ENCODE measurements at places on chromosomes 4 and X.

DNA sequence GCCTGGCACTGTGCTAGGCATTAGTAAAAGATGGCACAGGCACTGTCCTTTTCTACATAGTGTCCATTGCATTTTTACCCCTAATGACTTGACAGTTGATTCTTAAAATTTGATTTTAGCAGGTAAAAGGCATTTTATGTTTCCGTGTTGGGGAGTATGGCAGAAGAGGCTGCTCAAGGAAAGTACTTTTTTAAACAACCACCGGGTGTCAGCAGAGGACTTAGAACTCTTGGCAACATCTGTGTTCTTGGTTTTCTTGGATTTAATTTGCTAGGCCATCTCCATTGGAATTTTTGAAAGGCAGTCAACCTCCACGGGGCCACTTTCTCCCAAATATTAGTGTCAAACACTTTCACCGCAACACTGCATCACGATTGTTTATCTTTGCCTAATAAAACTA is 102.9 kb downstream of the TSPAN7 start:
- no peaks in the 10 kb centered on the region for H3K36me3 ChIP-seq
- H3K27me3 ChIP-seq, result peaks cover 10% of the 10 kb centered on the region
- H3K27ac ChIP-seq, result no peak overlapping the region
- H3K4me1 ChIP-seq, result no peaks in the 10 kb centered on the region
- H3K4me3 ChIP-seq, result no peak overlapping the region

- H3K27me3 ChIP-seq, result no peaks in the 10 kb centered on the region
- no peaks in the 10 kb centered on the region for H3K36me3 ChIP-seq
- H3K27ac ChIP-seq, result no peak overlapping the region
- no peak overlapping the region for H3K4me3 ChIP-seq
These were observed 27.2 kb upstream of the IGSF1 start for GRCh38 chrX:131316260-131316659.

GRCh38 chr4:4328840-4329239 is 38.8 kb downstream of the ZBTB49 start:
- H3K4me3 ChIP-seq, result no peak overlapping the region
- no peak for DNase-seq
- H3K36me3 ChIP-seq, result no peaks in the 10 kb centered on the region
- H3K27me3 ChIP-seq, result peaks cover 28% of the 10 kb centered on the region

GRCh38 chrX:119682019-119682989 is 10.7 kb downstream of the SEPTIN6 start:
- peaks cover 15% of the 10 kb centered on the region for H3K36me3 ChIP-seq
- H3K4me1 ChIP-seq, result peaks cover 76% of the 10 kb centered on the region
- no peaks in the 10 kb centered on the region for H3K27me3 ChIP-seq
- H3K27ac ChIP-seq, result peak overlapping the region; percentile 75
- no peak for DNase-seq

DNA sequence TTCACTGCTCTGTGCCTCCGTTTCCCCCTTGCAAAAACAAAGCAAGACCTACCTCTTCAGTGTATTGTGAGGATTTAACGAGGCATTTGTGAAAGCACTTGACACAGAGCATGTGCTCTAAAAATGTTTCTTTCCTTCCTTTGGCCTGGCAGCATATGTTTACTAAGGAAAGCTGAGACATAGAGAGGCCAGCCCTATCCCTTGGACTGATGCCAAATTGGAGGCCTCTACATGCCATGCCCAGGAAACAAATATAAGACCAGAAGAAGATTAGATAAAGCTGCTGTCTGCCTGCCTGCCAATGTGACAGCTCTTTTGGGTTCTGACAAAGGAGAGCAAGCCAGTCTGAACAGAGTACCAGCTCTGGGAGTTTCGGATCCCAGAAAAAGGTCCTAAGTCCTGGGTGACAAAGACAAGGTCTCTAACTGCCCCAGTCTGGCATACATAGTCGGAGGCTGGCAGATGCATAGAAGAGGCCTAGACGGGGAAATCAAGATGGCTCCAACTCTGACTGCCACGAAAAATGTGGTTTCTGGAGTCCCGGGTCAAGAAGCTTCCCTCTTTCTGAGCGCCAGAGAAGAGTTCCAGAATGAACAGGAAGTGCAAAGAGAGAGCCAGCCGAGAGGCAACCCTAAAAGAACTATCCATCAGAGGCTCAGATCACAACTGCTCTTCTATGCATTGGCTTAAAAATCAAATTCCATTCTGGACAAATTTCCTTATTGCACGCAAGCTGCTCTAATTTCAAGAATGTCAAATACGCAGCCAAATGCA is 25.8 kb downstream of the OTUD6A start:
- H3K36me3 ChIP-seq, result no peaks in the 10 kb centered on the region
- H3K4me3 ChIP-seq, result no peak overlapping the region
- H3K27ac ChIP-seq, result no peak overlapping the region
- no peaks in the 10 kb centered on the region for H3K4me1 ChIP-seq
